ENCODE measurements at places on chromosomes 4 and X.
A peak's percentile ranks its signal among the peaks of the same experiment; 100 is the strongest.

DNA sequence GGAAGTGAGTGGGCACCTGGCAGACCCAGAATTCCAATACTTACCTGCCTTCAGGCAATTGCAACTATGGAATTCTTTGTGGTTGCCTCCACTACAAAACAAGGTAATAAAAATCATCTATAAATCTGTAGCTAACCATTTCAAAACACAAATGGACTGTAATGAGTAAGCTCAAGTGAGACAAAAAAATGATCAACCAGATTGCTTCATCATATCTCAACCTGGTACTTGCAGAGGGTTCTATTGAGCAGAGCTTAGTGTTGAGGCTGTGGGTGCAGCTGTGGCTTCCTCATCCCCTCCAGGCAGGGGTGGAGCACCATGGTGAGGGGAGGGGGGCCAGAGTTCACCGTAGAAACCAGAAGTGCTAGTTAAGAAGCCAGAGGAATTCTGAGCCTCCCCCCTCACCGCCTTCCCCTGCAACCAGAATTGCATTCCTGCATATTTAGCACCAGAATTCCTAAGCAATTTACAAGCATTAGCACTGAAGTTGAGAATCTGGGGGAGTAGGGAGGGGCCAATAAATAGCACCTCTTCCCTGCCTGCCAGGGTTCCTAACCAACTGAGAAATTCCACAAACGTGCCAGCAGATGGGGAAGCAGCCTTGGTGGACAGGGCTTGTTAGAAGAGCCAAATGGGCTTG lies 11.5 kb downstream of the CTAG1A start:
- DNase-seq = no peak

- DNase-seq = peak; percentile 3
Observed at GRCh38 chr4:66430856-66431255, 760.6 kb upstream of the EPHA5 start.

- no peak for DNase-seq
Observed at GRCh38 chr4:56132835-56133234, 184.1 kb downstream of the CEP135 start.

- no peak for DNase-seq
Observed at GRCh38 chrX:72142794-72143608, 11.3 kb upstream of the RTL5 start.

DNA sequence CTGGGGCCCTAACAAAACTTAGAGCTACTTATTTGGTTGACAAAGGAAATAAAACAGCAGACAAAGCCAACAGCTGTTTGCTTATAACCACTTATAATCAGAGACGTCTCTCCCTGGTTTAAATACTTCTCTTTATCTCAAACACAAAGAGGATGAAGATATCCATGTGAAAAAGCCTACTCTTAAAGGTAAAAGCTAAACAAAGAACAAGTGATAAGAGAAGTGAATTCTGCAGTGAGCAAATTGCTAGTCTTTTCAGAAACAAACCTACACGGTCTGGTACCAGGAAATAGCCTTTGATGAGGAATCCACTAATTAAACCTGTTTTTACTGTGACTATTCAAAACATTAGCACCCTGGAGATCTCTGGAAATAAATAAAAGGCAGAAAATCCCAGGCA lies 46.7 kb downstream of the GRIA3 start:
- no peak for DNase-seq

DNA sequence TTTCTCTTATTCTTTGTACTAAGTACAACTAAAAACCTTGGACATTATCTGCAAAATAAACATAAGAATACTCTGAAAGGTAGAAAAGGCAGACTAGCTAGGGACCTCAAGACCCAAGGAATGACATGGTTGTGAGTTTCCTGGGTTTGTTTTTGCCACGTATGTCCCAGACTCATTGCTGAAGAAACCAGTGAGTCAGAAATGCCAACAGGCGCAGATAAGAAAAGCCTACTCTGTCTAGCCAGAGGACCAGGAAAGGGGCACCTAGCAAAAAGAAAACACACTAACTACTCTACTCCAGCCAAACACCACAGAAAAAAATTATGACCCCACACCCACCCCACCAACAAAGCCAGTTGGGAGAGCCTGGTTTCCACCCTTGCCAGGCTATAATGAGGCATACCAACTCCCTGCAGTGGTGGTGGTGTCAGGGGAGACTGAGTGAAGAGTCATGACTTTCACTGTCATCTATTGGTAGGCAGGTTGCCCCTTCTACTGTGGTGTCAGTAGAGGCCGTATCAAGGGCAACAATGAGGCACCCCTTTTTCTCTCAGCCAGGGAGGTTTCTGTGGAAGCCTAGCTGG lies 10.9 kb downstream of the MTMR1 start:
- peak; percentile 40 for DNase-seq

GRCh38 chrX:12526306-12526705 lies 264.9 kb upstream of the PRPS2 start:
- DNase-seq = no peak

DNA sequence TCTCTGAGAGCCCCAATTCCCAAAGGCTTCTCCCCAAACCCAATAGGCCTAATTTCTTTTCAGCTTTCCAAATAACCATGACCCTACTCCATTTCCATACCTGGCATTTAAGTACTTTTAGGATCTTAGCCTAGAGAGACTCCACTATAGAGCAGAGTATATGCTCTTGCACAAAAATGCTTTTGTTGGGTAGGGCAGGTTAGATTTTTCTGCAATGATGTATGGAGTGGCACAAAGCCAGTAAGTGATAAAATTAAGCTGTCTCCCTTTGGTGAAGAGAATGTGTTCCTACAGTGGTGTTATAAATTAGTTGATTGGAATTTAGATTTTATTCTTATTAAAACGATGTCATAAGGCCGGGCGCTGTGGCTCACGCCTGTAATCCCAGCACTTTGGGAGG lies 124.9 kb downstream of the INPP4B start:
- DNase-seq = no peak

DNA sequence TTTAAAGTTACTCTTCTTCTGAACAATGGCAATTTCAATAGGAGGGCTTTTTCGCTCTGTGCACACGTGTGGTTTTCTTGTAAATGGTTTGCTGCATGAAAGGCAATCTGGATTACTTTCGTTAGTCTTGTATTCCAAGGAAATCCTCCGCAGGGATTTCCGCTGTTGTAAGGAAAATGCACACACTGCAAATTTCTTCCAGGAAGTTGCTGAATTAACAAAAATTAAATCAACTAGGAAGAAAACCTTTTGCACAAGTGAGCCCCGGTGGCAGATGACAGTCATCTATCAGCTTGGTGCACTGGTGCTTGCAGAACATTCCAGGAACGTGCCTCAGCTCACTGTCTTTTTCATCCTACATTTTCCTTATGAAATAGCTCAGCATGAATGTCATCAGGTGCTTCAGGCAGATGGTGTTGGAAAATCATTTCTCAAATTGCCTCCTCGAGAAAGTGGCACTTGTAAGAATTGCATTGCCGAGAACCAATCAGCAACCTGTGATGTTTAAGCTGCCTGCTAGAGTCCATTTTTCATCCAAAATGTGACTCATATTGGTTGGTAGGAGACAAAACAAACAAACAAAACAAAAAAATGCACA lies 272.4 kb upstream of the VCX start:
- no peak for DNase-seq

DNA sequence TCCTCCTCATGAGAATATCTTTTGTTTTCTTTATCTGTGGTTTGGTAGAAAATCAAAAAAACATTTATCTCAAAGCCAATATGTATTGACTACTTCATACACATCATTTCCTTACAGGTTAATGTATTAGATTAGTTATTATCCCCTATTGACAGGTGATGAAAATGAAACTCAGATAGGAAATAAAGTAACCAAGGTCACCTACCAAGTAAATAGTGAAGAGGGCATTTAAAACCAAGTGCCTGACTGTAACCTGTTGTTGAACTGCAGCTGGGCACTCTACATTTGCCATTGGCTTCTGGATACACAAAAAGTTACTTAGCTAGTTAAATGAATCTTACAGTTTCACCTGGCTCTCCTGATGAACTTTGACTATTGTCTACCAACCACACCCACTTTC lies 41.4 kb upstream of the CTSO start:
- no peak for DNase-seq

GRCh38 chr4:149353241-149353640 lies 462.4 kb downstream of the IQCM start:
- no peak for DNase-seq

- no peak for DNase-seq
Observed at GRCh38 chrX:47179221-47179927, 14.3 kb upstream of the UBA1 start.

- DNase-seq = peak; percentile 82
Observed at GRCh38 chr4:67198727-67199126, 346.6 kb downstream of the CENPC start.

- DNase-seq = no peak
Observed at GRCh38 chr4:70305601-70306000, 29.2 kb upstream of the CABS1 start.

- DNase-seq = no peak
Observed at GRCh38 chr4:78213218-78213617, 156.1 kb downstream of the FRAS1 start.

GRCh38 chr4:184420881-184421416 lies 53.4 kb downstream of the IRF2 start:
- no peak for DNase-seq
